Right cardiac atrium (tissue), 5 donors: ENCODE measurements at places on chromosomes 5 and 9. TPM values are rescaled to one million over a fixed set of nuclear protein-coding genes. Genes with fewer than 3 reads are reported as not detected.

DNA sequence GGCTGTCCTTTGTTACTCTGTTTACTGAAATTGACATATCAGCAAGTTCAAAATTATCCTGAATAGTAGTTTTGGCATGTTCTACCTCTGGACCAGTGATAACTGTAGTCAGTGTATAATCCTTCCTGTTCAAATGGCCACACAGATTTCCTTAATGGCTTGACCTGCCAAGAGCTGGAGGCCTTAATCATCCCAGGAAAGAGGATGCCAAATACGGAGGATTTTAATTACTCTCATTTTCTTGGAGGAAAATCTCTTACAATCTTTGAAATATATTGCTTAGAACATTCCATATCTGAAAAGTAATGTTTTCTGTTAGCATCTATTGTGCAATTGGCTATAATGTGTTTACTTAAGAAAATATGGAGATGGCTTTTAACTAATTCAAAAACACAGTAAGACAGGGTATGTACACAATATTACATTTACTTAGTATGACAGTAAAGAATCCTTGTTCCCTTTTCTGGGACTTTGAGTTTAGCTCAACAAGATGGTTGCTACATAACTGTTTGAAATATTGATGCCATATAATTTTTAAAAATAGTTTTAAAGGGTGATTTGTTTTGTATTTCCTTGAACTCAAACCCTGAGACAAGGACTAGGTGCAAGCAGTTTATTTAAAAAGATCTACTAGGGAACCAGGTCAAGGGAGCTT, 68.9 kb upstream of the SELENOP start:
- no peak for DNase-seq

The OTP gene
- total RNA-seq = not detected

DNA sequence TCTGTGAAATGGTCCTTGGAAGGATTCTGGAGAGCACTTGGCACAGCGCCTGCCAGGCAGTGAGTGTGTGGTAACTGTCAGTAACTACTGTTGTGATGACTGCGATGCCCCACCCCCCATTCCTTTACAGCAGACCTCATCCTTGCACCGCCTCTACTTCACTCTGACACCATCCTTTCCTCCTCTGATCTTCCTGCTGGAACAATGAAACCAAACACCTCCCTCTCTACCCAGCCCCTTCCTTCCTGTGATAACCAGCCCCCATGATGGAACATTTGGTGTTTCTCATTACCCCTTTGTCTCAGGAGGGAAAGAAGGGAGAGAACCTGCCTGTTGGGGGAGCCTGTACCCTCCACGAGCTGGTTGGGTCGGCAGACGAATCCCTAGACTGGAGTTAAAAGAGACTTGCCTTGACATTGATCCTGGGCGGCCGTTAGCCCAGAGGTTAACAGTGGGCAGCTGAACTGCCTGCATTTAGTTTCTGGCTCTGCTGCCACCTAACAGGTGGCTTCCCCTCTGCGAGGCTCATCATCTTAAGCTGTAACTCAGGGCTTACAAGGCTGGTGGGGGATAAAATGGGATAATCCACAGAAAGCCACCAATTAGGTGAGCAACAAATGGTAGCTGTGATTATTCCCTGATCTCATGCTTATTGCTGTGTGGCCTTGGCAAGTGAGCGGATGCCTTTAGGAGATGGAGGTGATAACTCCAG, 34.2 kb upstream of the GRPEL2 start:
- DNase-seq = peak; percentile 77

DNA sequence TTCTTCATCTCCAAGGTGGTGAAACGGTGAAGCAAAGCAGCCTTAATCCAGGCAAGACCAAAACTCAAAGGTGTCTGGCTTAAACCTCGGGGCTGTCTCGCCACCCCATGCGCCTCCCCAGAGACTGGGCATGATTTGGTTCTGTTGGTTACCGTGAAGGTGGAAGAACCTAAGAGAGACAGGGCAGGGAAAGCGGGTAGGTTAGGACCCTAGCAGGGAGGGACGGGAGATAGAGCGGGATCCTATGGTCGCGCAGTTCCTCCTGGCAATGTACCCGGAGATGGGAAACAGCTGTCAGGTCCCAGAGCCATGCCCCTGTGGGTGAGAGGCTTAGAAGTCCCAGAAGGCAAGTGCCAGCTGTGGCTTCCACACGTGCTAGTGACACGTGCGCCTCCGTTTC, 418.3 kb upstream of the IRX1 start:
- DNase-seq = no peak

- no peak for DNase-seq
Measured at GRCh38 chr9:2466703-2467102, 154.9 kb upstream of the VLDLR start.

DNA sequence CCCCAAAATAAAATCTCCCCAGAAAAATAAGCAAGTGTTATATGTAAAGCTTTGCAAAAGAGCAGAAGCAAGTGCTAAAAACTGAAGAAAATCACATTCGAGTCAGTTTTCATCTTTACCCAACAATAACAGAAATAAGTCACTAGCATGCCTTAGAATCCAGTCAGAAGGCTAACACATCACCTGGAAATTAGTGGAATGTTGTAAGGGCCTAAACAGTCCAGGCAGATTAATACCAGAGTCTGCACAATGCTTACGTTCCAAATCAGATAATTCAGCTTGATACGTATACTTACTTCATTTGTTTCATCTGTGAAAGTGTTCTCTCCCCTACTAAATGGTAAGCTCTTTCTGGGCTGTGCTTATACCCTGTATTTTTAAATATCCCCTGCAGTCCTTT, 42.7 kb downstream of the SUSD1 start:
- DNase-seq = no peak

DNA sequence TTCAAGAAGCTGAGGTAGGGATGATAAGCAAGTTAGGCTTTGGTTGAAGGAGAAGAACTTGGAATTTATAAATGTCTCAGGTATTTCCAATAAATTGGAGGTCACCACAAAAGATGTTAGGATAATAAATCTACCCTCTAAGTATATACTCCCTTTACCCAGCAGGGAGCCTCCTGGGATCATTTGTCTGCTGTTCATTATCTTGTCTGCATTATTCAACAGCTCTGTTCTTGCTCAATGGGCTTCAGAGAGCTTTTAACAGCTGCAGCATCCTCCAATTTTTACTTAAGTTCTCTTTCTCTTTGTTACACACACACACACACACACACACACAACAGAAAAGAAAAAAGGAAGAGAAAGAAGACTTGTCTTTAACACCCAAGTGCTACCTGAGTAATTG, 51.7 kb upstream of the VPS13A start:
- no peak for DNase-seq

The HTR1A gene
- not detected for total RNA-seq

GRCh38 chr5:43482490-43483297, 971 bp downstream of the TMEM267 start:
- DNase-seq = no peak

The TMEM38B gene
- total RNA-seq = 78.8 TPM
